ENCODE measurements at places on chromosomes 1 and 21.

DNA sequence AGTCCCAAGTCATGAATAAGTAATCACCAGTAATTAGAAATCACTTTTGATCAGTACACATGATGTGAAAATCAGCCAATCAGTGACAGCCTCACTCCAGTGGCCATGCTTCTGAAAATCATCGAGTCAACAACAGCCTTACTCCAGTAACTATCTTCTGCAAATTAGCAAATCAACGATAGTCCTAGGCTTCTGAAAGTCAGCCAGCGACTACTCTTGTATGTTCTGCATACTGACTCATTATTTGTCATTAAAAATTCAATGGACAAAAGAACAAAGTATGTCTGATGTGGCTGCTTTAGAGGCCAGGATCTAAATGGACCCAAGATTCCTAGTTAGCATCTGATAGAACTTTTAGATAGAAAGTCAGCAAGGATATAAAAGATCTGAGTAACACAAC, 102.5 kb downstream of the GPR52 start:
- DNase-seq: no peak

GRCh38 chr1:200474633-200475032, 64.8 kb upstream of the ZNF281 start:
- DNase-seq: no peak

DNA sequence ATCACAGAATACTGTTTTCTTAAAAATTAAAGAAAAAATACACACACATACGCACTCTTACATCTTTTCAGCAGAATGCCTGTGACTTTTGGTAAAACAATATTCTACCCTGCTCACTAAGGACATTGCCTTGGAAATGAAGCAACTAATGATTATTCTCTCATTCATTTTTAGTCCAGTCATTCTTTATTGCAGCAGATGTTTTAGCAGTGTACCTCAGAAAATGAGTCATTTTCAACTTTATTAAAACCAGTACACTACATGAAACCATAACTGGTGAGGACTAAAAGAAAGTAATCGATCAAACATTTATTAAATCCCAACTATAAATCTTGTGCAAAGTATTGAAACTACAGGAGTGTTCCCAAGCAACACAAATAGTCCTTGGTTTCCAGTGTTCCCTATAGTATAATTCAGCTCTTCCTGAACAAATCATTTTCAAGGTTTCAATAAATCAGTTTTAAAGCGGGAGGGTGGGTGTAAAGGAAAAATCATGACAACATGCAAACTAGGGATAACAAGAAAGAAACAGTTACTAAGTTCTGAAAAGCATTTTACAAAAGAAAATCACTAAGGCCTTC, 114.2 kb downstream of the ADGRL4 start:
- DNase-seq: no peak

GRCh38 chr1:21160263-21160796, 16.4 kb downstream of the EIF4G3 start:
- no peak for DNase-seq

DNA sequence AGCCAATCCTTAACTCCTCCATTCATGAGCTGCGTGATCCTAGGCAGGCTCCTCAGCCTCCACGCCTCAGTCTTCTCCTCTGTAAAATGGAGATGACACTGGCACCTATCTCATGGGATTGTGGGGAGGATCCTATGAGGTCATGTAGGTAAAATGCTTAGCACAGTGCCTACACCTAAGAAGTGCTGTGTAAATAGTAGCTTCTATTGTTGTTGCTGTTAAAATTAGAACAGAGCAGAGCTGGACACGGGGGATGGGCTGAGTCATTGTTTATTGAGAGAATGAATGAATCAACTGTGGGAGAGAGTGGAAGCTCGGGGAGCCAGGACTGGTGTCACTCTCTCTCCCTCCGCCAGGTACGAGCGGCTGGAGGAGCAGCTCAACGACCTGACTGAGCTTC, 43.0 kb downstream of the TMCC2 start:
- no peak for DNase-seq

DNA sequence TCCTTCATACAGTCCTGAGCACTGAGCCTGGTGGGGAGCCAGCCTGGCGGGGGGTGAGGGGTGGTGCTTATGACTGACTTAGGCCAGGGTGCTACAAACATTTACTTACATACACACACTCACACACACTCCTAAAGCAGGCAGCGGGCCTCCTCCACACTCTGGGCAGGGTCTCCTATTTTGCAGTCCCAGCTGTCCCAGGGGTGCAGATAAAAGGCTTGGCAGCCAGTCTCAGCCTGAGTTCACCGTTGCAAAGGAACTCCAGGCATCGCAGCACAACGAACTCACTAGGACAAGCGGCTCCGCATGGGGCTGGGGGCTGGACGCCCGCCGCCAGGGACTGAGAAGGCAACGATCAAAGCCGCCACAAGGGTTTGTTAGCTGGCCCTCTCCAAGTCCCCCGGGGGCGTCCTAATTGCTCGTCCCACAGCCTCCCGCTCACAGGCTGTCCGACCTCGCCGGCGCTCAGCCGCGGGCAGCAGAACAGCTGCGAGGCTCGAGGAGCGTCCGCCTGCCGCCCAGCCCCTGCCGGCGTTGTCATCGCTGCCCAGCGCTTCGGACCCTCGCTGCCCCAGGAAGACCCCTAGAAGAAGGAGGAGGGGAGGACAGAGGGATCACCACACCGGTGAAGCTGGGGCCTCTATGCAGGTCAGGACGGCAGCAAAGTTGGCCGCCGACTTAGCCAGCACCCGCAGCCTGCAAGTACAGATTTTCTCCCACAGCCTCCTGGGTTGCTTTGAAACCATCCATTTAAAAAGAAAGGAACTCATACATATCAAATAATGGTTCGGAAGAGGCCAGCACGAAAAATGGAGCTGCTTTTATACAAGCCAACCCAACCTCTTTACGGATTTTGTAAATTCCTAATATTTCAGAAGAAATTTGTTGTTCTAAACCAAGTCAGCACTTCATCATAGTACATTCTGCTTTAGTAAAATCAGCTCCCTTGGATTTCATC, 6.2 kb downstream of the BARHL2 start:
- no peak for DNase-seq

GRCh38 chr1:79460773-79461436, 454.4 kb upstream of the ADGRL4 start:
- DNase-seq: no peak

GRCh38 chr1:47533793-47534328, 96.0 kb downstream of the FOXD2 start:
- DNase-seq: no peak
